Activated CD4-positive, alpha-beta memory T cell treated with anti-CD3 and anti-CD28 coated beads, Interleukin-2, amount 10 ng/mL, durations not matched to agents 7 days and 5 days (primary cell): ENCODE measurements at places on chromosomes 7 and 10.

DNA sequence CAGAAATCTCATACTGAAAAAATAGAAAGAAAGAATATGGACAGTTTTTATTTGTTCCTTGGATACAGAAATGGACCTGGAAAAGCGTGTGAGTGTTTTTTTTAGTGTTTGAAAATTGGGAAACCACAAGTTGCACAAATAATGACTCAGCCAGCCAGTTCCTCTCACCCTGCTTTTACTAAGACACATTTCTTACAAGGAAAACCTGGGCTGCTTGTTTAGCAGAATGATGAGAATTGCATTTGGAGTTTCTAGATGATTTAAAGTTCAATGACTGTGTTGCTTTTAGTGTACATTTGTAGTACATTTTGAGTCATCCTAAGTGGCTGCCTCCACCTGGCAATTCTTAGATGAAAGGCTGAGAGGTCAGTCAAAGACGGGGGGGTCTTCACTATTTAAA is 218.7 kb downstream of the ABCA13 start:
- DNase-seq, result no peak

DNA sequence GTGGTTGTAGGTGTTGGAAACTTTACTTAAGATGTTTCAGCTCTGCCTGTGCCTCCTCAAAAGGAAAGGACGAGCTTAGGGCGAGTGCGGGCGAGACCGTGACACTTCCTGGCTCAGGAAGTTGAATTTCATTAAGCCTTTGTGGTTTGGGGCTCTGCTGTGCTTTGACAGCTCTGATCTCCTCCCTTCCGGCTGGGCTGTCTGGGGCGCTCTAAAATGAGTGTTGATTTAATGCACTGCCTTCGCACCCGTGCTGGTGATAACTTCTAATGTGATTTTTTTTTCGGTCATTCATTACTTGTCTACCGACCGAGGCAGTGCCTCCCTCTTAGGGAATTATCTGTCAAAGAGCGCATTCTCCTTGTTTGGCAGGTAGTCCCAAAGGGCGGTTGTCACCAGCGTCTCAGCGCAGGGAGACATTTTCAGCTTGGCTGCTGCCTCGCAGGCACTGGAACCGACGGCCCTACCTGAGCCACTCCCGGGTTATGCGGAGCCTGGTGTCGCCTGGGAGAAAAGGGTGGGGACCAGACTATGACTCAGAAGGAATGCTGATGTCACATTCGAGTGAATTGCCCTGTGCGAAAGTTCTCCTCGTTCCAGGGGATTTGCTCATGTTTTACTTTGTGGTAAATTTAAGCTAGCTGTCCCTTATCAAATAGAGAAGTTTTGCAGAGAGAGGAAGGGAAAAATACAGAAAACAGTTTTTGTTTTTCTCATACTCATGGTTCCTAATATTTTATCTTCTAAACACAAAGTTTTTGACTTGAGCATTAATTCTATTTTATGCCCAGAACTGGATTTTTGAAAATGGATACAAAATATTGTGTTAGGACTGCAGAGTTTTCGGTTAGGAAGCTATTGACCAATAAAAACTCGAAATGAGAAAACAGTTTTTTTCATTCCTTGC is 920 bp downstream of the TES start:
- DNase-seq, result peak; percentile 82

GRCh38 chr7:36404639-36405408 is 15.2 kb downstream of the ANLN start:
- DNase-seq, result no peak

DNA sequence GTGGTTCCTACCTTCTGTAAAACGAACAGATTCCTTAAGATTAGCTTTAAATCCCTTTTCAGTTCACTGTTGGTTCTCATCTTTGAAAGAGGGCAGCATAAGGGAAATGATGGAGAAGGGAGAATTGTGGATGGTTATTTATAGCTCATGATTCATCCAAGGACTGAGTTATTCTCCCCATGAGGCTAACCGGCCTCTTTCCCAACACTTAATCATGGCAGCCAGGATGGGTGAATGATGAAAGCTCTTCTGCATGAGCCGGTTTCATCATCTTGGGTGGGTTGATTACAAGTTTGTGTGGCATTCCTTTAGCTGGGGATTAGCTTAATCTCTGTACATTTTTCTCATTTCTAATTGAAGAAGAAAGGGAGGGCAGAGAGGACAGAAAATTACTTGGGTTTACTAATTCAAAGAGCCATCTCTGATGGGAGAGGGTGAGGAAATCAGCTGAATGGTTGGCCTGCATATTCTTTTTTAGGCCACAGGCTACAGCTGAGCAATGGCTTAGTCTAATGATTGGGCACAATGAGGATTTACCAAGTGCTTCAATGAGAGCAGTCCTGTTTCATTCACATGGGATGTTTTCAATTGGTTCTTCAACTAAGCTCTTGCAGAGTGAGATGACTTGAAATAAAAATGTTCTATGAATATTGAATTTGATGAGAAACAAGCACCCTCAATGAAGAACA is 250.0 kb downstream of the BMPER start:
- no peak for DNase-seq

DNA sequence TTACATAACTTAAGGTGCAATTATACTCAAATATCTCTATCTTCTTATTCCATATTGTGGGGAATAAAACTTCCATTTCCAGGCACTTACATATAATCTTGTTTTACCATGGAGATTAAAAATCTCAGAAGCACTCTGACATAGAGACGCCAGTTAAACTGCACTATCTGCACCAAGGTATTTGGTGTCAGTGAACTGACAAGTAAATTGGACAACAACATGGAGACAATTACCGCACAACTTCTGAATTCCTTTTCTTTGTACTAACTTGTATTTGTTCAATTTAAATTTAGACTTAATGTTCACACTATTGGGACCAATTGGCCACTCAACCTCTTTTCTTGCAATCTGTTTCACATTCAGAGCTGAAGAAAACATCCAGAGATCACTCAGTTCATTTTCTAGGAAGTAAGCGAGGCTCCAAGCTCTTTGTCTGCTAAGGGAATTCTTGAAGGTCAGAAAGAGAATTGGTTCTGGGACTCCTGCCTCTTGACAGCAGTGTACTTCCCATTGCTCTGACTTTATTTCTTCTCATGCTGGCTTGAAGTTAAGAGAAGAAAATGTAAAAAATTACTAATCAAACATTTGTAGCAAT is 184.7 kb downstream of the CHCHD3 start:
- no peak for DNase-seq

GRCh38 chr10:88523739-88524400 is 59.2 kb downstream of the RNLS start:
- no peak for DNase-seq

DNA sequence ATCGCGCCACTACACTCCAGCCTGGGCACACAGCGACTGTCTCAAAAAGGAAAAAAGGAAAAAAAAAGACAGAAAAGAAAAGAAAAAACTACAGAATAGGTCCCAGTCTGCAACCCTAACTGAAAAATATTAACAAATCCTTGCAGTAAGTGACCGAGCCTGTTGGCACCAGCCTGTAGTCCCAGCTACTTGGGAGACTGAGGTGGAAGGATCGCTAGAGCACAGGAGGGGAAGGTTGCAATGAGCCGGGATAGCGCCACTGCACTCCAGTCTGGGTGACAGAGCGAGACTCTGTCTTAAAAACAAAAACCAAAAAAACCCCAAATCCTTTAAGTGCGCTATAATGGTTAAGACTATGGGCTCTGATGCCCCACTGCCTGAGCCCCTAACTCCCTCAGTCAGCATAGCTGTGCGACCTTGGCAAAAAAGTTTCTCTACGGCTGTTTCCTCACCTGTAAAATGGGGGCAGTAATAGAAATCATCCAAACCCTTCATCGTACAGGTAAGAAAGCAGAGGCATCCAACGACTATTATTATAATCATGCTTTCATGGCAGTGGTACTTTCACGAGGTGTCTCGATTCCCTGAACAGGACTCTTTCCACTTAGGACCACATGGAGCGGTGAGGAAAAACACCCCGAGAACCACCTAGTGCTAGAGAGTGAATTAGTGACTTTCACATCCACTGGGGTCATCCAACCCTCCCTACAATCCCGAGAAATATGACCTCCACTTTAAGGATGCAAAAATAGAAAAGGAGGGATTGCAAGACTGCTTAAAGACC is 755 bp downstream of the TOMM7 start:
- DNase-seq, result peak; percentile 25

DNA sequence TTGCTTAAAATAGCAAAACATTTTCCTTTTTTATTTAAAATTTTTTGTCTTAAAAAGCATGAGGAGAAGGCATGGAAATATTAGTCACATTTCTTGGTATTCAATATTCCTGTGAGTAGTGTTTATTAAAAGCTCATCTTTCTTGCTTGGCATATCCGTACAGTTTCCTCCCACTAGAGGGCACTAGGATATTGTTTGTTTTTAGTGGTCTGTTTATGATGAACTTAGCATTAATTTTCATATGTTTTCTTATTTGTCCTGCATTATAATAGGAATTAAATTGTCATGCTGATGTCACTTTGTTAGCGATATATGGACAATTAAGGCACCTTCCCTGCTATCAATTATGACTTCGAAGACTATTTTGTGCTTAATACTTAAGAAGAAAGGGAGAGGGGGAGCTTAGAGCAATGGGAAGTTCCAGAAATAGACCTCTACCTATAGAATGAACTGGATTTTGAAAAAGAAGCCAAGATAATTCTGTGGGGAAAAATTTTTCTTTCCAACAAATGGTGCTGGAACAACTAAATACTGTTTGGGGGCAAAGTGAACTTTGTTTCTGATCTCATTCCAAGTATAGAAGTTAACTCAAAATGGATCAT is 91.0 kb upstream of the STRIP2 start:
- DNase-seq, result no peak

DNA sequence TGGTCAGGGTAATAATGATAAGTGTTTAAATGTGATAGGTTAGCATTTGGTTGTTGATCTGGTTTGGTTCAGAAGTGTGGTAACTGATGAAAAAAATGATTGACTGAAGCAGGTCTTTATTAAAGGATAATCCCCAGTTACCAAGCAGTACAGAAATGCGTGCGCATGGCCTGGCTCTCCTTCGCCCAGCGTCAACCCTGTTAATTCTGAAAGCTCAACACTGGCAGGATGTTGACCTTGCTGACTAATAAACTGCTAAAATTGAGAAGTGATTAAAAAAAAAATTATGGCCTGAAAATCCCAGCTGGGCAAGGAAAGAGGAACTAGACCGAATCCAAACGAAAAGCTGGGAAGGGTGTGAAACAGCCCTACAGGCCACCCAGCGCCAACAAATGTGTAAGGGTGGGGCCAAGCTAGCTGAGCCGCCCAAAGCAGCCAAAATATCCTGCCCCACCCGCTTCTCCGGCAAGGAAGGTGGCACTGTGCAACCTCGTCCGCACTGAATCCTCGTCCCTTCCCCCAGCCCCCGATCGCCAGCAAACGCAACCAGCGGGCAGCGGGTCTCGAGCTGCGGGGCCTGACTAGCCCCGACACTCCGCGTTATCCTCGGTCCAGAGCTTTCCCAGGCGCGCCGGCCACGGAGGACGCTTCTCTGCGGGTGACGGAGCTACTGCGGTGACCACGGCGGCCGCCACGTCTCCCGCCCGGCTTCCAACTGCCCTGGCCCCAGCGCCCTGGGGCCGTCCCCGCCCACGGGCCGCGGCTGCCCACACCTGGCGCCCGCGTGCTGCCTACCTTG is 561 bp downstream of the SHTN1 start:
- no peak for DNase-seq
